ENCODE measurements at places on chromosomes 7 and 10.

DNA sequence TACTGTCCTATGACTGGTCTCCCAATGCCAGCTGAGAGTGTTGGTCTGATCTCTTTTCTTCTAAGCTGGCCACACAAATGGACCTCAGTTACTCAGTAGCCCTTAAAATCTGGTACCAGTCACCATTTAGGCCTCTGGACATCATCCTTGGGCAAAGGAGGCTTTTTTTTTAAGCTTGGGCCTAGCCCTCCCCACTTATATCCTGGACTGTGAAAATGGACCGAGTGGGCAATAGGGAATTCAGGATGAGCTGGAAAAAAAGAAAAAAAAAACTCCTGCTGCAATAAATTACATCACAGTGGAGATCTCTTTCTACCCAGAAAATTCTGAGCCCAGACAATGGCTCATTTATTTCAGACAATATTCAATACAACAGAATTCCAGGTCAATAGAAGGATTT lies 68.4 kb downstream of the PARP12 start:
- no peak for DNase-seq

GRCh38 chr7:3092468-3092867 lies 48.8 kb upstream of the CARD11 start:
- peak; percentile 33 for DNase-seq

DNA sequence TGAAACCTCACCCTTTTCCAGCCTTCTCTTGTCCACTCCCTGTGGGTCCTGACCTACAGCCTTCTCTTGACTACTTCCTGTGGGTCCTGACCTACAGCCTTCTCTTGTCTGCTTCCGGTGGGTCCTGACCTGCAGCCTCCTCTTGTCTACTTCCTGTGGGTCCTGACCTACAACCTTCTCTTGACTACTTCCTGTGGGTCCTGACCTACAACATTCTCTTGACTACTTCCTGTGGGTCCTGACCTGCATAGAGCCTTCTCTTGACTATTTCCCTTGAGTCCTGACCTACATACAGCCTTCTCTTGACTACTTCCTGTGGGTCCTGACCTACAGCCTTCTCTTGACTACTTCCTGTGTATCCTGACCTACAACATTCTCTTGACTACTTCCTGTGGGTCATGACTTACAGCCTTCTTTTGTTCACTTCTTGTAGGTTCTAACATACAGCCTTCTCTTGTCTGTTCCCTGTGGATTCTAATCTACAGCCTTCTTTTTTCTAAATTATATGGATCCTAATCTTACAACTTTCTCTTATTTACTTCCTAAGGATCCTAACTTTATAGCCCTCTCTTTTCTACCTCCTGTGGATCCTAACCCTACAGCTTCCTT lies 36.5 kb downstream of the C10orf71 start:
- DNase-seq = no peak

DNA sequence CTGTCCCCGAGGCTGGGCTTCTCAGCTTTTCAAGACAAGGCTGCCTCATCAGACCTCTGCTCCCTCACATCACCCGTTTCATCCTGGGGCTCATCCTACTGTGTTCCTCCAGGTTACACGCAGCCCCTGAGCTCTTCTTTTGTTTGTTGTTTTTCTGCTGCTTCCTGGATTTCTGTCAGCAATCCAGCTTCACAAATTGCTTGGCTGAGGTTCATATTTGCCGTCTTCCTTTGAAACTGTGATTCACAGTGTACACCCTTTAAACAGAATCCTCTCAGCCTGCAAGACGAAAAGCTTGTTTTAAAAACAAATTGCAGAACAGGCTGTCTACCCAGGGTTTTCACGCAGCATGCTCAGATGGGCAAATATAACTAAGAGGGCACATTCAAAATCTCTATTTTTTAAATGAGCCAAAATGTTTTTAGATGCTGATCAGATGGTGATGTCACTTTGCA lies 39.1 kb upstream of the PARD3 start:
- DNase-seq = no peak

DNA sequence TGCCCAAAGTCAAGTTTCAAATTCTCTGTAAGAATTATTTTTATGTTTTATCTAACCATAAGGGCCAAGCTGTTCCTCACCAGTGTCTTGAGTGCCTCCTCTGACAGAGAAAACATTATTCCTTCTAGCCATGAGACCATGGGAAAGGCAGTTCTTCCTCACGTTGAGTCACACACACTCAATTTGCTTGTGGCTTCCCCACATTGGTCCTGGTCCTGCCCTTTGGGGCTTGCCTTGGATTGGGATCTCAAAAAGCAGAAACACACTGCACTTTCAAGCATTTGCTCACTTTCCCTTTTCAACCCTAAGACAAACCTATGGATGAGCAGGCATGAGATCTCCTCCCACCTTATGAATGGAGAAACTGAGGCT lies 248.3 kb upstream of the IGFBP3 start:
- no peak for DNase-seq

DNA sequence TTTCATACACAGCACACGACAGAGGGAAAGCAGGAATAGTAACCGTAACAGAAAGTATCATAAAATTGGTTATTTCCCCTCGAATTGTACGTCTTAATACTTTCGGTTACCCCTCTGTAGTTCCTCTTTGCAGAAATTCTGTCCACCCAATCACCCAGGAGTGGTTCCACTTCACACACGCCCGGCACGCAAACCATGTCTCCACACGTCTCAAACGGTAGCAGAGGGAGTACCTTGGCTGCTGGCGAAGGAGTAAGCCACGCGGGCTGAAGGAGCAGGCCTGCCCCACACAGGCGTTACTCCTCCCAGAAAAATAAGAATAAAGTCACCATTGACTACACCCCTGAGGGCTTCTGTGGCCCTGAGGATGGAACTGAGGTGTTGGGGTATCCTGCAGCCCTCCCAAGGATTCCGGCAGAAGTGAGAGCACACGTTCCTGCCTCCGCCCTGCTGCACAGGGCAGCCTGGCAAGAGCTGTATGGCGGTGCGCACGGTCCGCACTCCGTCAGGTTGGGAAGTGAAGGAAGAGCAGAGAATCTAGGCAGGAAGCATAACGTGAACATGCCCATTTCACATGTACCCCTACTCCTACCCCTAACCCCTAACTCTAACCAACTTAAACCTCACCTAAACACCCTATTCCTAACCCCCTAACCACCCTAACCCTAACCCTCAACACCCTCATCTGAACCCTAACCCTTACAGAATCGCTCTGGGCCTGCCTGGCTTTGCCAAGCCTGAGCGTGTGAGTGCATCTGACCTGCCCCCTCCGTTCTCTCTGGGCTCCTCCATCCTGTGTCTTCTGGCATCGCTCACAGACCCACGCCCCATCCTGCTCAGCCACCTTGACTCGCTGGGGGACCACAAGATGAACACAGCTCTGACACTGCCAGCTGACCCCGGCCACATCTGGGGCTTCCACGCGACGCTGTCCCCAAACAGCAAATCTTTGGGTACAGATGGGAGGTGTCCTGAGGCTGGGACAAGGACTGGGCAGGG lies 18.2 kb downstream of the GPR146 start:
- DNase-seq = no peak

GRCh38 chr10:116691635-116692034 lies 50.7 kb downstream of the HSPA12A start:
- DNase-seq = no peak

DNA sequence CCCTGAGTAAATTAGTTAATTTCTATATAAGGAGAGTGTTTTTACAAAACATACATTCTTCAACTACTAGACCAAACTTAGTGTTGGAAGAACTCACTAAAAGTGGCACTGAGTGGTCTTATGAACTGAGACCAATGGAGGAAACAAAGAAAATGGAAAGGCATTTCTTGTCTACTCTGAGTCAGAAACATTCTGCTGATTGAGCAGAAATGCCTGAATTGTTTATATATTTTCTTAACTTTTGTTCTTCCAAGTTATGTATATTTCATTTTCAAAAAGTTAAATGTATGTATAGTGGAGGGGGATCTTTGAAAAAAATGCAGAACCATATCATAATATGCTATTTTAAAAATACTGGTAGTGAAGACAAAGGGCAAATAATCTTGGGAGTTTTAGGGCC lies 320.7 kb downstream of the HGF start:
- no peak for DNase-seq

- DNase-seq = no peak
Measured at GRCh38 chr10:70125918-70126552, 6.6 kb downstream of the AIFM2 start.

- DNase-seq = no peak
Measured at GRCh38 chr7:34523226-34523918, 134.6 kb upstream of the NPSR1 start.

GRCh38 chr7:74535951-74536356 lies 82.2 kb downstream of the GTF2IRD1 start:
- no peak for DNase-seq

DNA sequence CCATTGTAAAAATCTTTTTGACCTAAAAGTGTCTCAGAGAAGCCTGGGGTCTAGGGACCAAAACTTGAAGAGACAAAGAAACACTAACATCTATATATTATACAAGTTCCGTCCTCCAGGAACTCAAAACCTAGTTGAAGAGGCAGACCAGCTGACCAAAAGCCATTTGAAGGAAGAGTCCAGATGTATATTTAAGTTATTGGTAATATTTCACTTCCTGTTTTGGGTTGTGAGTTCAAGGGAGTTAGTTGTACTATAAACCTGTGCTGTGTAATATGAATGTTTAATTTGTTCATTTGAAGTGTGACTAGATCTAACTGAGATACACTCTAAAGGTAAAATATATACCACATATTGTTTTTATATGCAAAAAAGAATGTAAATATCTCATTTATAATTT lies 45.0 kb downstream of the CDK1 start:
- DNase-seq = no peak

DNA sequence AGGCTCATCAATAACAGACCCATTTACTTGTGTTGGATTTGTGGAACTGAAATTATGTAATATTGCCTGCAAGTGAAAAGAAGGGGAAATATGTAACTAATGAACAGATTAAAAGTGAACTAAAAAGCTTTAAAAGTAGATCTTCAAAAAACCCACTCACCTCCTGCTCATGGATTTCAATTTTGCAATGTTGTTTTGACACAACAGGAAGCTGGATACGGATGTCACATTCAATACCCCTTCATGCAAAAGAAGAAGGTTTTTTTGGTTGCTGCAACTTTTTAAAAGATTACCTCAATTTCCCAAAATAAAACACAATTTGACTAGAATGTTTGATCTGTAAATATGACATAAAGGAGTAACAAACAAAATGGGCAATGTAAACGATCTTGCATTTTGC lies 3.3 kb downstream of the MKI67 start:
- no peak for DNase-seq

GRCh38 chr7:111041577-111041976 lies 49.4 kb upstream of the LRRN3 start:
- no peak for DNase-seq

DNA sequence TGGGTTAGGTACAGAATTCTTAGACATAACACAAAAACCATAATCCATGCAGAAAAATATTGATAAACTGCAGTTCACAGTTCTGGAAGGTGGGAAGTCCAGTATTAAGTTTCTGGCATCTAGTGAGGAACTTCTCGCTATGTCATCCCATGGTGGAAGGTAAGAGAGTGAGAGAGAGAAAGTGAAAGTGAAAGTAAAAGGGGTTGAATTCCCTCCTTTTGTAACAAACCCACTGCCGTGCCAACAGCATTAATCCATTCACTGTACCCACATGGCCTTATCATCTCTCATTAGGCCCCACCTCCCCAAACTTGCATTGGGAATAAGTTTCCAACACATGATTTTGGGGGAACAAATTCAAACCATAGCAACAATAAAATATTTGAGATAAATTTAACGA lies 17.1 kb downstream of the ZNF485 start:
- no peak for DNase-seq

DNA sequence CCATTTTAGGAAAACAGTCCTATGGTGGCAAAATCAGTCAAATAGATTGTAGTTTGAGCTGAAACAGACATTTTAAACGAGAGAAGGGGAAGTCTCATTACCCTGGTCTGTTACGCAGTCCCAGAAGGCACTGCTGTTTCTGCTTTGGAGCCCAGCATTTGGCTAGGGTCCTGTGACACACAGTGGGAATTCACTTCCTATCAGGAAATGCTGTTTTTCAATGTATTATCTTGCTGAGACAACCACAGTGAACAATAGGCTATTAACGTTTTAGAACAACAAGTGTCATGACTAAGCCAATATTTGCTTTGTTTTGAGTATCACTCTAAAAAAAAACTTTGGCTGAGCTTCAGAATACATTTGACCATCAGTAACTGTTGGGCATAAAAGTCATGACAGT lies 74.1 kb downstream of the ADD3 start:
- no peak for DNase-seq

DNA sequence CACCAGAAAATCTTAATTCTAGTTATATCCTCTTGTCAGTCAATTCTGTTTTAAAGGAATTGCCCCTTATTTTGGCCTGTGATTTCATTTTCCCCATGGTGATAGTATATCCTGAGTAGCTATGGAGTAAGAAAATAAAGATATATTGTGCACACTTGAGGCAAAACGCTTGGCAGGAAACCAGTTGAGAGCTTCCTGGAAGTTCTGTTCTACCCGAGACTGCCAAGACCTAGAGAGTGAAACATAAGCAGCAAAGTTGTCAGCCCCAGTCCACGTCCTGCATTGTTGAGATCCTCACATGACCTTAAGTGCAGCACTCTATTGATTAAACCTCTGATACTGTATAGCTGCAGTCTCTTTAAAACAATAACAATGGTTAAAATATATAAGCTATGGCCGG lies 235.2 kb downstream of the CDC14C start:
- no peak for DNase-seq

- no peak for DNase-seq
Measured at GRCh38 chr7:17466216-17466615, 167.8 kb downstream of the AHR start.

DNA sequence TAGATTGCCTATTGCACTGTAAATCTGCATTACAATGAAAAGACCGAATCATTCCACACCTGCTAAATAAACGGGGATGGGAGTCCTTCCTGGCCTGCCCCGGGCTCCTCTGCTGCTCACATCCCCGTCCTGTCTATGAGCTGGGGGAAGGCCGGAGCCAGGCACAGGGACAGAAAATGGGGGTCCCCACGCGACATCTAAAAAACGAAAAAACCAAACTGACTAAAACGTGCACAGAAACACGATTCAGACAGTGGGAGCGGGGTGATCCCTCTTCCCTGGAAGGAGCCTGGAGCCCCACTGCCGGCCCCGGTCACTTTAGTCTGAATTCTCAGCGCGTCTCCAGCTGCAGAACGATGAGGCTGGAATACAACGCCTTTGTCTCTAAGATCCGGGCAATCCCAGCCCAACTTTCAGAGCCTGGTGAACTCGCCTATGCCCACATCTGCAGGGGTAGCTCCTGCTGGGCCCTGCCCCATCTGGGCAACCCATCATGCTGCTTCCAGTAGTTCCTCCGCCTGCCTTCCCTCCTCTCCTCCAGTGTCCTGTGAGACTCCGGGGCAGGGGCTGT lies 78.0 kb downstream of the ADARB2 start:
- DNase-seq = no peak

GRCh38 chr10:11707624-11708350 lies 34.4 kb upstream of the ECHDC3 start:
- no peak for DNase-seq

DNA sequence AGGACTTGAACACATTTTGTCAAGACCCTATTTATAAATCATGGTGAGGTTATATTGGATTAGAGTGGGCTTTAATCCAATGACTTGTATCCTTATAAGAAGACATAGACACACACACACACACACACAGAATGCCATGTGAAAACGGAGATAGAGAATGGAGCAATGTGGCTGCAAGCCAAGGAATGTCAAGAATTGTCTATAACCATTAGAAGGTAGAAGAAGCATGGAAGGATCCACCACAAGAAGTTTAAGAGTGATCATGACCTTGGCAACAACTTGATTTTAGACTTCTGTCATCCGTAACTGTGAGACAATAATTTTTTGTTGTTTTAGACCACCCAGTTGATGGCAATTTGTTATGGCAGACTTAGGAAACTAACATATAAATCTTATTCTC lies 514.2 kb downstream of the TFEC start:
- DNase-seq = no peak
